Stimulated activated CD4-positive, alpha-beta T cell treated with anti-CD3 and anti-CD28 coated beads, Interleukin-1b, Interleukin-23, amount 100 ng/mL, for 24 hours (primary cell): ENCODE measurements at places on chromosomes 3 and 15.

DNA sequence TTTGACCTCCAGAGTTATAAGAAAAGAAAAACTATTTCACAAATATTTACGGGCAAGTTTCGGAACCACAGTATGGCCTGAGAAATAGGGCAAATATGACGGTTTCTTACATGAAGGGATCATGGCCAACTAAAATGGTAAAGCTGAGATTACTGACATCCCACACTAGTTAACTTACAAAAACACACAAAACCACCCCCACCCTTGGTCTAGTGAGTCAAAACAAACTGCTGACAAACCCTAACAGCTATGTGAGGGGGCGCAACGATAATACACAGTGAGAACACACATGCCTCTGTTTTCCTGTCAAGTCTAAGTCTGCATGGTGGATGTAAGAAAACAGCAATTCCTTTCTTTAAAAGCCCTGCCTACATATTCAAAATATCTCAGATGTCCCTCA, 32.3 kb downstream of the CBLB start:
- no peak for DNase-seq

DNA sequence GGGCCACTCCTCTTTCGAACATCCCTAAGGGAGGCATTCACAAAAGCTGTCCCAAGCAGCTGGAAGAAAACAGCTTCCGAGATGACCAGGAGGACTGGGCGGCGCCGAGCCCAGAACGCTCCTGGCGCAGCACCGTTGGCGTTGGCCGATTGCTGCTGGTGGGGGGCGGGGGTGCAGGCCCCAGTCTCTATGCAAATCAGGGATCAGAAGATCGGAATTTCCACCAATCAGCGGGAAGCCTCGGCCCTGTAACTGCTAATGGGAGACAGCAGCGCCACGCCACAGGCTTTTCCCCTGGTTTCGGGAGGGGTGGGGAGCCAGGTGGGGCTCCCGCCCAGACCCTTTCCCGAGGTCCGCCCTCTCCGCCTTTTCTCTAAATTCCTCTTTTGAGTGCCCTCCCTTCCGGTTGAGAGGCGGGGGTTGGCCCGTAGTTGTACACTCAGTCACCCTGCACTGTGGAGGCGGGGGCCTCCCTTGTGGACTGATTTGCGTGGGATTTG, 27.0 kb downstream of the HMCES start:
- DNase-seq, result no peak

DNA sequence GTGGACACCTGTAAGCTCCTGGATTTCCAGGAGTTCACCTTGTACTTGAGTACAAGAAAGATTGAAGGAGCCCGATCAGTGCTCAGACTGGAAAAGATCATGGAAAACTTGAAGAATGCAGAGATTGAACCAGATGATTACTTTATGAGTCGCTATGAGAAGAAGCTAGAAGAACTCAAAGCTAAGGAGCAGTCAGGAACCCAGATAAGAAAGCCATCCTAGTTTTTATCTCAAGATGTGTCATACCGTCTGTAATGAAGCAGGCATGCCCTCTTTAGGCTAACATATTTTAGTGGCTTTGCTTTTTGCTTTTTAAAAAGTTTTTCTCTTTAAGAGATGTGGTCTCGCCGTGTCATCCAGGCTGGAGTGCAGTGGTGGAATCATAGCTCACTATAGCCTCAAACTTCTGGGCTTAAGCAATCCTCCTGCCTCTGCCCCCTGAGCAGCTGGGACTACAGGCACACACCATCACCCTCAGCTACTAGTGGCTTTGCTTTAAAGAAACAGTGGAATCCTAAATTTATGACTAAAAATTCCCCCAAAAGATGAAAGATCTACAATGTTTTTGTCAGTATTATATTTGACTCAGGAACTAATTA, 28.1 kb downstream of the EXOG start:
- no peak for DNase-seq

DNA sequence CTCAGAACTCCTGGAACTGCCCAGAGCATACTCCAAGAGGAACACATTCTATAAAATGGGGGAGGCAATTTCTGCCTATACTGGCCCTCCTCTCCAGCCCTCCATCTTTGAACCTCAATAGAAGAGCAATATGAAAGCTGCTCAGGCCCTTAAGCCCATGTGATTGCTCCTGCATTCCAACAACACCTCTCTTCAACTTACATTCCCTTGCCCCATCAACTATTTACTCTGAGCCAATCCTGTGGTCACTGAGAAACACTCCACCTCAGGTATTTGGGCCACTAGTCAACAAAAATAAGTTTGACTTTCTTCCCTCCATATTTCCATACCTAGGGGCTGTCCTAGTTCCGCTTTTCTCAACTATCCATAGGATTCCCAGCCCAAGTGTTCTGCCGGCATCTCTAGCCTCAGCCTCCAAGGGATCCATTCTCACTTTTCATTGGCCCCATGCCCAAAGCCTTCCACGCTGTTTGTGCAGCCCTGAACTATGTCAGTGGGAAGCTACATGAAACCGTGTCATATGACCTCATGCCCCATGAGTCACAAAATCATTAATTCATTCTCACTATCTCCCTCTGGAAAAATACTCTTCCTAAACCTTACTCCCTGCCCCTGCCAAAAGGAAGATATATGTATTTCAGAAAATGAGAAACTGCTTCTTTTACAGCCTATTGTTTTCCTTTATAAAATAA, 61.6 kb downstream of the GJD2 start:
- no peak for DNase-seq

DNA sequence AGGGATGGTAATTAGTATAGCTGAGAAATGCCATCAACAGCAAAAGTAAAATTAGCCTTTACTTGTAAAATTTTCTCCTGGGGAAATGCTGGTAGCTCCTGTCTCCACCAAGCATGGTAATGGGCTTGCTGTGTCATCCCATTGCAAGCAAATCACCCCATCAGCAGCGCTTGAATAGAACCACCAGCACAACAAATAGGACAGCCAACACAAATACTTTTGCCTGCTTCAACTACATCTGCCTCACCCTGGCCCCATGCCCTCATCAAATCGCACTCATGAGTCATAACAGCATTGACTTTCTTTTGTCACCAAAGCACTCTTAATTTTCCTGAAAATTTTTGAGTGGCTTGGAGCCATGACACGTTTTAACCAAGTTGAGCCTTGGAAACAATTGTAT, 52.6 kb downstream of the ERC2 start:
- no peak for DNase-seq

DNA sequence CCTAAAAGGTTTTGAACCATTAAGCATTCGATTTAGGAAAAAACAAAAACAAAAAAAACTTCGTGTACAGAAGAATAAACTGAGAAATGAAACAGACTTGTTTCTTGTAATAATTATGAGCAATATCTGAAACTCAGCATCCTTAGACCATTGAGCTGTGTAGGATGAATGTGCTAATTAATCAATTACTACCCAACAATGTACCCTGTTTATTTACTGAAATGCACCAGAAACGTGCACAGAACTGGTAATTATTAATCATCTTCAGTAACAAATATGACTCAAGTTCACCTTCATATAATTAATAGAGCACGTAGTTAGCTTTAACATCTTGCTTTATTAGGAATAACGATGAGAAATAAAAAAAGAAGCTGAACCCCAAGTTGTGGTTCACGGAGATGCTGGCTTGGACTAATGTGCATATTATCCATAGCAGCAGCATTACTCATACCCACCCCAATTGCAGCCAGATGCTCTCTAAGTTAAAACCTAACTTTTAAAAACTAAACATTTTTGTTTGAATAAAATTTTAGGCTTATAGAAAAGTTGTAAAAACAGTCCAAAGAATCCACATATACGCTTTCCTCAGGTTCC, 10.2 kb upstream of the C15orf61 start:
- DNase-seq, result no peak

DNA sequence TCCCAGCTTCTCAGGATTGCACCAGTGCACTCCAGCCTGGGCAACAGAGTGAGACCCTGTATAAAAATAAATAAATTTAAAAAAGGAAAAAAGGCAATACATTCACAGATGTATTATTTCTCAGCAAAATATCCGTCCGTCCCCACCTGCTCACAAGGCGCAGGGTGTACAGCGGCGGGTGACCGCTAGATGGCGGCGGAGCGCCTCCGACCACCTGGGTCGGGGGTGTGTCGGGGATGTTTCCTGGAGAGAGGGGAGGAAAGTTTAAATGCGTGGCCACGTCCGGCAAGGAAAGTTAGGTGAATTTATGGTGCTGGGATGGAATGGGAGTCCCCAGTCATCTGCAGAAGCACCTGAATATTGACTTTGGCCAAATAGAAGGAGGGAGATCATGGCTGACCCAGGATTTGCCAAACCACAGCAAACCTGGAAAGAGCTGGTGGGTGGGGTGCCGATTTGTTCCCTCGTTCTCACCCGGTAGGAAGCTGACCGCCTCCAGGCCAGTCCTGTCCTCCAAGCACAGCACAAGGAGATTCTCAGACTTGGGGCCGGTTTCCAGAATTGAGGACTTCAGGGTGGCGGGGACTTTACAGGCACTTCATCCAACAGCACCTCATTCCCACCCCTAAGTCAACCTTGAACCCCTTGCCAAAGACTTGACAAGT, 88.3 kb downstream of the TMEM266 start:
- peak; percentile 48 for DNase-seq

DNA sequence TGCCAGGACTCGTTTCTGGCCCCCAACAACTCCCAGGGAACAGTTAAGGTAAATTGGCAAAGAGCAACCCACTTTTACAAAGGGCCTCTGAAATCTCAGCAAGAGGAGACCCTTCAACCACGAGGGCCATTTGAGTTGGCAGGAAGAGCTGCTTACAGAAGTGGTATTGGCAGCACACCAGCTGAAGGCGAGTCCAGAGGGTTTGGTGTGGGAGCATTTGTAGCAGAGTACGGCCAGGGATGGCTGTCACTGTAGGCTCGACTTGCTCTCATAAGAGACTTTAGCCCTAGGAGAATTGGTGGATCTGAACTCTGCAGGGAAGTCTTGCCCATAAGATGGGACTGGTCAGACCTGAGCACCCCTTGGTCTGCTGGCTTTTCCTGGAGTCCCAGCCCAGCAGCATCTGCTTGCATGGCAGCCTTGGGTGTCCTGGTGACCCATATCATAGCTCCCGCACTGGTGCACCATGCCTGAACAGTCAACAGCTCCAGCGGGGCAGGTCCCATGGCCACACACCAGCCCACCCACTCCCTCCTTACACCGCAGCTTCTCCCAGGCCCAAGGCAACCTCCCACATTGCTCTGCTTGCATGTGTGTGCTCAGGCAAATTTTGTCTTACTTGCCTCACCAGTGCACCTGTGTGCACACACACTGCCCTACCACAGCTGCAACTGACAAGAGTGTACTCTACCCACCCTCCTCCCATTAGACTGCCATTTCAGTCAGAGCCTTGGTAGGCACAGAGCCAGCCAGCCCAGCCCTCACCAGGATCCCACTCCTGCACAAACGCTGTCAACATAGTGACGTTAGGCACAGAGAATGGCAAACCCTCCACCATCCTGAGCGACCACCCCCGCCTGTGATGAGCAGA, 861.6 kb upstream of the DPPA4 start:
- DNase-seq, result no peak

DNA sequence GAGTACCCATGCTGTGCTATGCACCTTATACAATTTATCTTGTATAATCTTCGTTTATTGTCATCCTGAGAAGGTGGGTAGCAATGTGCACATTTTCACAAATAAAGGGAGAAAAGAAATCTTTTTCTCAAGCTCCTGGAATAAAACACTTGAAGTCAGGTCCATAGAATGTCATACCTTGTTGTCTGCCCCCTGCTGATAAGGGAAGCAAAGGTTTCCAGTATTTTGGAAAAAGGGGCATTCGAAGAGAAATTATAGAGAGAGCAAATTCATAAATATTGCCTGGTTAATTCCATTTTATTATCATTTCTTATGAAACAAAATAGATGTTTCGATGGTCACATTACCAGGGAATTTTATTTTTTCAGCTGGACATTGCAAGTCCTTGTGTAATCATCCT, 277.8 kb downstream of the RAP2B start:
- DNase-seq, result no peak

DNA sequence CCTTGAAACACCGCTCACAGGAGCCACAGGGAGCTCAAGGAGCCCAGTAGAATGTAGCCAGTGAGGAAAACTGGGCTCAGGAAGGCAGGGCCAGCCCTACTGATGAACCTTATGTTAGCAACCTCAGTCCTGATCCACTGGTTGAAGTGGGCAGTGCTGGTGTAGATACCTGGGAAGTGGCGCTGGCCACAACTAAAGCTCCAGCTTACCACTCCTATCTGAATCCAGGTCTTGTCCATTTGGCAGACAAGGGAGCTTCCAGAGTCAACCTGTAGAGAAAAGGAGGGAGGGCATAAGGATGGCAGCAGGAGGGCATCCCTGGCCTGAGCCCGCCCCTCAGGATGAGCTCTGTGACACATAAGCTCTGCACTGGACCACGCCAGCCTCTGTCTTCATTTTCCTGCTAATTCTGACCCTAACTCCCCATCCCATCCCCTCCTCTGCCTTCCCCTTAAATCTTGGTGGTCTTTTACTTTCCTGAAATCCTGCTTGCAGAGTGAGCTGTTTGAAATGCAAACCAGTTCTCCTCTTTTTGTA, 2.1 kb upstream of the PRSS50 start:
- DNase-seq, result no peak

GRCh38 chr3:183769453-183769852, 55.9 kb downstream of the MAP6D1 start:
- no peak for DNase-seq

GRCh38 chr3:54845011-54845410, 82.8 kb downstream of the LRTM1 start:
- DNase-seq, result no peak

- no peak for DNase-seq
Measured at GRCh38 chr3:137944593-137944992, 65.4 kb upstream of the CLDN18 start.

GRCh38 chr3:194852831-194853508, 167.3 kb downstream of the FAM43A start:
- DNase-seq, result no peak

DNA sequence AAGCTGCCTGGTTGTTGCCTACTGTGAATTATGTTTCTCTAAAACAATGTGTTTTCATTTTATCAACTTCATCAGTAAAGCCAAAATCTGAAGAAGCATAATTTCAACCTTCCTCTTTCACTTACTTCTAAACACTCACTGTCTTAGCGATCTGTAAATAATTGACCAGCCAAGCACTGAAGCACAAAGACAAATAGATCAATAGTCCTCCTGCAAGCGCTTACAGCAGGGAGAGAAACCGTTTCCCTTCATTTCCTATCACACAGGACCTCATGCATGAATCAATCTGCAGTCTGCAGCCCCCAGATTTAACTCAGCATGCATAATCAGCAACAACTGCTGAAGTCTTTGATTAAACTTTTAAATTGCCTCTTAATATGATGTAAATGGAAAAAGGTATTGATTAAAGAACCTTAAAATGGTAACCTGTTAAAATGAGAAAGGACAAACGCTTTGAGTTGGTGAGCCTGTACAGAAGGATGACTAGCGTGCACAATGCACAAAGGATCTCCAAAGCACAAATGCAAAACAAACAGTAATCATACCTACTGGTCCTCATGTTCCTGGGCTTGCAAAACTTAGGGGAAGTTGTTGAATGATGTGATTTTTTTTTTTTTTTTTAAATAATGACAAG, 370.2 kb upstream of the ZNF385D start:
- DNase-seq, result no peak
